ENCODE measurements at places on chromosomes 12 and 14.

GRCh38 chr12:53353257-53353655 is 17.1 kb upstream of the SP7 start:
- DNase-seq = no peak

DNA sequence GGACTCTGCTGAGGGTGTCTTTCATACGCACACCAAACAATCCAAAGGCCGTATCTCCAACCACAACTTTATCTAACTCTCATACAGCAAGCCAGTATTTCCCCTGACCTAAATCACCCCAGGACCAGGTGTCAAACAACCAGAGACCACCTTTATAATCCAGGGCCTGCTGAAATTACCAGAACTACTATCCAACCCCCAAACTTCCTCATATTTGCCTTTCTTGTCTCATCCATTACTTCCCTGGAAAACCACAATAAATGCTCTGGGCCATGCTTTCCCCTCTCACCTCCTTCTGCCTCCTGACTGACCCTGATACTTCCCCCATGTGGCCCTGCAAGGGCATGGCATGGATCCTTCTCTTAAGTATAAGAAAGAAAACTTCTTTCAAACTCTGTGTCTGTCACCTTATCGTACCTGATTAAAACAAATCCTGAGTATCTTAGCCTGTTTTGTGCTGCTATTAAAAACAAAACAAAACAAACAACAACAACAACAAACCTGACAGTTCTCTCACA is 44.7 kb upstream of the CRACR2A start:
- DNase-seq = no peak

- DNase-seq = peak; percentile 77
Measured at GRCh38 chr14:20657216-20658211, 16.0 kb upstream of the OR6S1 start.

GRCh38 chr14:91835197-91835919 is 32.0 kb downstream of the TC2N start:
- DNase-seq = no peak

DNA sequence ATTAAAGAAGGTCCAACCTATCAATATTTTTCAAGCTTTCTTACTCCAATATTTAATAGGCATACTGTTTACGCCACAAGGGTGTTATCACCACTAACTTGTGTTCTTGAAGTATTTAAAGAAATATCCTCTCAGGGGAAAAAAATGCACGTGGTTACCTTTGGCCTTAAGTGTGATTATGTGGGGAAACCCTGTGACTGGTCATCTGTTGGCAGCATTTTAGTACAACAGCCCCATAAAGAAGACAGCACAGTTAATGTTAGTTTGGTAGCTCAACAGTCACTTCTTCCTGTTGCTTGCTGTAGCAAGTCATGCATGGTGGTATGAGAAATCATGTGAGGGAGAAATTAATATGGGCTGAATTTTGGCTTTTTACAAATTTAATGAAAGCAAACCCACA is 1021.5 kb upstream of the TMEM132C start:
- DNase-seq = no peak

GRCh38 chr14:92510972-92511371 is 2.6 kb upstream of the RIN3 start:
- DNase-seq = peak; percentile 67
